ENCODE measurements at places on chromosomes 5 and 9.

GRCh38 chr5:55066277-55066676 is 36.2 kb upstream of the GZMA start:
- no peaks in the 10 kb centered on the region for H3K36me3 ChIP-seq
- no peak overlapping the region for H3K27ac ChIP-seq
- no peaks in the 10 kb centered on the region for H3K4me1 ChIP-seq
- no peak overlapping the region for H3K4me3 ChIP-seq
- no peaks in the 10 kb centered on the region for H3K27me3 ChIP-seq
- DNase-seq, result no peak

DNA sequence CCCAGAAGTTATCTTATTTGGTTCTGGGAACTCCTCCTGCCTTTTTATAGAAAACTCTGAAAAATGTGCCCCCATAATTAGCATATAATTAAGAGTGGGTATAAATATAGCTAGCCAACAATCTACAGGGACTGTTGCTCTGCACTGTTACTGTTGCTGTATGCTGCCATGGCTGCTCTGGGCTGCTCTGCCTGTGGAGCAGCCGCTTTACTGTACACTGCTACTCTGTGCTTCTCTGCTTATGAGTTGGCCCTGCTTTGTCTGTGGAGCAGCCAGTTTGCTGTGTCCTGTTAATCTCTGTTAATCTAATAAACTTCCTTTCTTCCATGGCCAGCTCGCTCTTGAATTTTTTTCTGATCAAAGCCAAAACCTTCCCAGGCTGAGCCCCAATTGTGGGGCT is 2244.0 kb upstream of the ACO1 start:
- no peak overlapping the region for H3K4me3 ChIP-seq
- H3K36me3 ChIP-seq, result no peaks in the 10 kb centered on the region
- H3K27ac ChIP-seq, result no peak overlapping the region
- no peaks in the 10 kb centered on the region for H3K27me3 ChIP-seq
- H3K4me1 ChIP-seq, result no peaks in the 10 kb centered on the region

- H3K36me3 ChIP-seq, result no peaks in the 10 kb centered on the region
- no peak for DNase-seq
- H3K27me3 ChIP-seq, result no peaks in the 10 kb centered on the region
- H3K4me1 ChIP-seq, result peaks cover 92% of the 10 kb centered on the region
- no peak overlapping the region for H3K4me3 ChIP-seq
- no peak overlapping the region for H3K27ac ChIP-seq
Measured at GRCh38 chr5:142823126-142823525, 52.9 kb downstream of the ARHGAP26 start.

DNA sequence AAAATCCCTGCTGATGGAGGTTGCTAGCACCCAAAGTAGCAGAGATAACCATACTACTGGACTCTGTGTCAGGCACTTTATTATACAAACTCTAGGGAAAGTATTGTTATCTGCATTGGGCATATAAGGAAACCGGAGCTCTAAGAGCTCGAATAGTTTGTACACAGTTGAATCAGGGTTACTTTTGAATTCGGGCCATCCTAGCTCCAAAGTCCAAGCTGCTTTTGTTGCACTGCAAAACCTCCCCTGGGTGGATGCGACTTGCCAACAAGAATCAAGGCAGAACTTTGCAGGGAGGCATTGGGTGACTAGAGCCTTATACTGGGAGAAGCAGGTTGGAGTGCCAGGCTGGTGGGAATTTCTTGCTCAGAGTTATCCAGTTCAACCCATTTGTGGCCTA is 435.1 kb downstream of the SPATA31D1 start:
- no peaks in the 10 kb centered on the region for H3K4me1 ChIP-seq
- H3K36me3 ChIP-seq, result no peaks in the 10 kb centered on the region
- DNase-seq, result no peak
- H3K27me3 ChIP-seq, result no peaks in the 10 kb centered on the region
- no peak overlapping the region for H3K27ac ChIP-seq
- no peak overlapping the region for H3K4me3 ChIP-seq

- H3K4me3 ChIP-seq, result no peak overlapping the region
- no peak for DNase-seq
- H3K27me3 ChIP-seq, result no peaks in the 10 kb centered on the region
- H3K4me1 ChIP-seq, result peaks cover 22% of the 10 kb centered on the region
Measured at GRCh38 chr5:134099288-134099872, 15.1 kb upstream of the TCF7 start.

DNA sequence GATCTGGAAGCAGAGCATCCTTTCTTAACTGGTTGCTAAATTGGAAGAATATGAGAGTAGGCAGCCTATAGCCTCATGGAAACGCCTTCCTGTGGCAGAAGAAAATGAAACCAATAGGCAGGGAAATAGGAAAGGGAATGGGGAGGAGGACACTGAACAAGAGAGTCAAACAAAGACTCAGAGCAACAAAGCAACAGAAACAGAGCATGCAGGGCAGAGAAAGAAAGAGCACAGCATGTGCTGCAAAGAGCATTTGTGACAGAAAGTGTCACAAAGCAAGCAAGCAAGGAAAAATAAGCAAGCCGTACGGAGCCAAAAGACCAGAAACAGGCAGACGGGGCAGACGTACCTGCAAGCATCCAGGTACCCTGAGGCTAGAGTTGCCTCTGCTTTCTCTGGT is 123.1 kb downstream of the RAPGEF6 start:
- H3K4me3 ChIP-seq, result no peak overlapping the region
- no peaks in the 10 kb centered on the region for H3K27me3 ChIP-seq
- H3K36me3 ChIP-seq, result no peaks in the 10 kb centered on the region
- H3K4me1 ChIP-seq, result peaks cover 6% of the 10 kb centered on the region

DNA sequence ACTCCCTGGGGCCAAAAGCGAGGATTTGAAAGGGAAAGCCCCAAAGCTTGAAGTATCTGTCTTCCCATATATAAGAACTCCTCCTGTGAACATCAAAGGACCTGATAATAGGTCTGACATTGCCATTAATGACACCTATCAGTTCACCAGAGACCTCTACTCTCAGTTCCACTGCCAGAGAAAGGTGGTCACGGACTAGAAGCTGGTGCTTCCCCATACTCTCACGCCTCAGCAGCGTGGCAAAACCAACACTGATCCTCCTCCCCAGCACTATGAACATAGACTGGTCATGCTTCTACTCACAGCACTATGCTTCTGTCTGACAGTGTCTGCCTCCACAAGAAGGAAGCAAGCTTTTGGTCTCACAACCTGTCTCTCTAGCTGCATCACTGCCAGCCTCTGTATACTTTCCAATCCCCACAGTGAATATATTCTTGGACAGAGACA is 37.9 kb downstream of the NRG2 start:
- no peak overlapping the region for H3K27ac ChIP-seq
- H3K36me3 ChIP-seq, result no peaks in the 10 kb centered on the region
- H3K4me1 ChIP-seq, result no peaks in the 10 kb centered on the region
- DNase-seq, result no peak
- H3K27me3 ChIP-seq, result no peaks in the 10 kb centered on the region
- H3K4me3 ChIP-seq, result no peak overlapping the region

DNA sequence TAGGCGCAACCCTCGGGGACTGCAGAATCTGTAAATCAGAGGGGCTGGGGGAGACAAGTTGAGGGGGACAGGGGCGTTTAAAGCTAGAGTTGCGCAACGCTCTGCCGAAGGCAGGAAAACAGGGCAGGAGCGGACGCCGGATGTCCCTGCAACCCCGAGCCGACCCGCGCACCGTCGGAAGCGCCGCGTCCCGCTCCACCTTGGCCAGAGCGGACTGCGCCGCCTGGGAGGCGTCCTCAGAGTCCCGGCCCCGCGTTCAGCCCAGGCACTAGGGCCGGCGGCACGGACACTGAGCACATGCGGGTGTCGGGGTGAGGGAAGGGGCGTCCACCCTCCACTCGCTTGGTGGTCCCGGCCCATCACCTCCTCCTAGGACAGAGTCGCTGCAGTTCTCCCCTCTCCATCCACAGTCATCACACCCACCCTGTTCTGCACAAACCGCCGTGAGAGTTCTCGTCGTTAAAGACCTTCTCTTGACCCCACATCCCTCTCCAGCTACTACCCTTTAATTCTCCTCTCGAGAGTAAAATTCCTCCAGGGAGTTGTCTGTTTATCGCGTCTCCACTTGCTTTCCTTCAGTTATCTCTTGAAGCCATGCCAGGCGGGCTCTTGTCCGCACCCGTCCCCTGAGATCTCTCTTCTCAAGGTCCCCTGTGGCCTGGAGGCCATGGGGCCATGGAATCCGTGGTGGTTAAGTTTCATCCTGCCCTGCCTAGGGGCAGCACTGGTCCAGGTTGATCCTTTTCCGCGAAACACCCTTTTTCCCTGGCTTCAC is 796 bp upstream of the PDLIM7 start:
- H3K4me1 ChIP-seq, result peaks cover 25% of the 10 kb centered on the region
- no peaks in the 10 kb centered on the region for H3K27me3 ChIP-seq
- DNase-seq, result no peak
- peaks cover 2% of the 10 kb centered on the region for H3K36me3 ChIP-seq

DNA sequence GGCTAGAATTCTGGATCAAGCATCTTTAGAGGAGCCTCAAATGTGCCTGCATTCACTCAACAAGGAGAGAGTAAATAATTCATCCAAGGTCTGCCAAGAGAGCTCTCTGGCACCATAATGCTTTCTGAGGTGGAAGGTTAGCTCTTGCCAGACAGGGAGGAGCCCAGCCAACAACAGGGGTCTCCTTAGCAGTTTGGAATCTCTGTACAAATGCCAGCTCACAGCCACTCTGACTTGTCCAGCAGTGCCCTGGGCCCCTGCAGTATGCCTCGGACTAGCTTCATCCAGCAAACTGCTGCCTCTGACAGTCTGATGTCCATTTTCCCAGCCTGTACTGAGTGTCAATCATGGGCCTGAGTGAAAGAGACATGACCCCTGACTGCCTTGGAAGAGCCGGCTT is 127.2 kb upstream of the SLC44A1 start:
- H3K27ac ChIP-seq, result no peak overlapping the region
- no peaks in the 10 kb centered on the region for H3K27me3 ChIP-seq
- no peak for DNase-seq
- H3K36me3 ChIP-seq, result no peaks in the 10 kb centered on the region

DNA sequence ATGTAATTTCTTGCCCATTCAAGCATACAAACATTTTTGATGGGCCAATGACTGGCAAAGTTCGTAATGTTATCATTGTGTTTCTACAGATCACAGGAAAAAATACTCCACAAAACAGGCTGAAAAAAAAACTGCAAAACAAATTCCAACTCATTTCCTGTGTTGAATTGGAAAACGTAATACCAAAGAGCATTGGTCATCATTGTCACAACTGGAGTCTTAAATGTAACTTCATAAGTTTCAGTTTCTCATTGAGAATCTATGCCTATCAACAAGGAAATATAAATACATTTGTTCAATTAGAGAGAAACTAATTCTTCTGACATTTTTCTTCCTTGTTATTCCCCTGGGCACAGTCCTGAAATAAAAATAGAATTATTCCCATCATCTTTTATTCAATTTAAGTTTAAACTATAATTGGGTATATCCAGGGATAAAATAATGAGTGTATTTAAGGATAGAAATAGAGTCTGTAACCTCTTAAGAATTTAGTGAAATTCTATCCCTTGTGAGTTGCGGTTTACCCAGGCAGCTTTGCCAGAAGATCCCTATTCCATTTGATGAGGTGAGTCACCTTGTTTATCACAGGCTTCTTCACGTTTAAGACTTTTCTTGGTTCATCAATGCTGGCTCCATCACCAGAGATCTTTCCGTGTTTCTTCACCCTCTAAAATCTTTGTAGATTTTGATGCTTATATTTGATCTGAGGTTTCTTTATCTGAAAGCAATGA is 112.7 kb upstream of the ITGA1 start:
- no peaks in the 10 kb centered on the region for H3K36me3 ChIP-seq
- no peak overlapping the region for H3K4me3 ChIP-seq
- DNase-seq, result no peak
- no peak overlapping the region for H3K27ac ChIP-seq
- no peaks in the 10 kb centered on the region for H3K27me3 ChIP-seq

DNA sequence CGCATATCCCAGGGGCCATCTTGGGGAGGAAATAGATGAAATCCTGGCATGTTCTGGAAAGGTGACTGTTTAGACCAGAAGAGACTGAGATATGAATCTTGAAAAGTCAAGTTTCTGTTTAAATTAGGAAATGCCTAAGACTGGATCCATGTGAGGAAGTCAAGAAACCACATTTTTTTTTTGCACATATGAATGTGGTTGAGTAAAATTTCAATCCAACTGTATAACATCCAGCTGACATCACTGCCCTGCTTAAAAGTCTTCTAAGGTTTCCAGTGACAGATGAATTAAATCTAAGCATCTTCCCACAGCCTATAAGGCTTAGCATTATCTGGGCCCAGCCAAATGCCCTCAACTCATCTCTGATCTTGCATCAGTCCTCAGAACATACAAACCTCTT is 47.7 kb upstream of the TCERG1 start:
- no peak for DNase-seq
- no peaks in the 10 kb centered on the region for H3K4me1 ChIP-seq
- no peak overlapping the region for H3K27ac ChIP-seq
- H3K36me3 ChIP-seq, result no peaks in the 10 kb centered on the region

DNA sequence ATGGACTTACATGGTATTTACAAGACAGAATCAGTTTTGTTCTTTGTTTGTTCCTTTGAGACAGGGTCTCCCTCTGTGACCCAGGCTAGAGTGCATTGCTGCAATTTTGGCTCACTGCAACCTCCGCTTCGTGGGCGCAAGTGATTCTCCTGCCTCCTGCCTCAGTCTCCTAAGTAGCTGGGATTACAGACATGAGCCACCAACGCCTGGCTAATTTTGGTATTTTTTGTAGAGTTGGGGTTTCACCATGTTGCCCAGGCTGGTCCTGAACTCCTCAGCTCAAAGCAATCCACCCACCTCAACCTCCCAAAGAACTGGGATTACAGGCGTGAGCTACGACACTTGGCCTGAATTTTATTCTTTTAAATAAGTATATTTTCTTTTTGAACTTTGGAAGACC is 27.6 kb downstream of the RAB24 start:
- no peaks in the 10 kb centered on the region for H3K4me1 ChIP-seq
- H3K27me3 ChIP-seq, result no peaks in the 10 kb centered on the region
- no peak overlapping the region for H3K27ac ChIP-seq

DNA sequence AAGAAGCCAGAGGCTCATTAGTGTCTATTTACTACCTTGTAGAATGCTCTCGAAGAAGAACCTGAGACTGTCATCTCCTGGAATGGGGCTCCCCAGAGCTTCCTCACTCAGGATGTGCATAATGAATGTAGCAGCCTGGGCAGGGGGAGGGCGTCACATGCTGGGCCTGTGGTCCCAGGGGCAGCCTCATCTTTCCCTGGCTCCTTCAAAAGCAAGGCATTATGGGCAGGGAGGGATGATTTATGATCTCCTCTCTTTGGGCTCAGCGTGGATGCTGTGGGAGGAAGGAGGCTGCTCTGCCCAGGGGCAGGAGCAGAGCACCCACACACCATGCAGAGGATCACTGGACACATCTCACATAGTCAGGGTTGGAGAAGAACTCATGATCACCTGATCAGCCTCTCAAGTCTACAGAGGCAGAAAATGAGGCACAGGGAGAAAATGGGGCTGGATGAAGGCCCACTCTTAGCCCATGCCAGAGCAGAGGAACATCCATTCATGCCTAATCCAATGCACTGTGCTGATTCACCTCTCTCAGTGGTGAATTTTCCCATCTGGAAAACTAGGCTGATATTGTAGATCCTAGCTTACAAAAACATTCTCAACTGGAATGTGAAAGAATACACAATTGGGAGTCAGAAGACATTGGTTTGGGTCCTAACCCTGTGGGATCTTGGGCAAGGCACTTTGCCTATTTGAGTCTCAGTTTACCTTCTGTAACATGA is 173.7 kb downstream of the CARTPT start:
- no peaks in the 10 kb centered on the region for H3K27me3 ChIP-seq
- peaks cover 7% of the 10 kb centered on the region for H3K4me1 ChIP-seq
- H3K27ac ChIP-seq, result no peak overlapping the region
- H3K4me3 ChIP-seq, result no peak overlapping the region
- no peak for DNase-seq
- no peaks in the 10 kb centered on the region for H3K36me3 ChIP-seq

GRCh38 chr5:82406205-82406773 is 128.1 kb upstream of the RPS23 start:
- H3K27me3 ChIP-seq, result no peaks in the 10 kb centered on the region
- H3K4me1 ChIP-seq, result no peaks in the 10 kb centered on the region
- H3K27ac ChIP-seq, result no peak overlapping the region
- H3K36me3 ChIP-seq, result no peaks in the 10 kb centered on the region
- DNase-seq, result no peak

All from Caco-2 (cell line).